NCI-H345 (cell line): ENCODE measurements at places on chromosomes 6 and 20.

- no peak for DNase-seq
These were observed 57.0 kb upstream of the CARMIL1 start for GRCh38 chr6:25222006-25222678.

- peak; percentile 50 for DNase-seq
These were observed 1.7 kb downstream of the C20orf204 start for GRCh38 chr20:64037498-64038213.

- DNase-seq, result no peak
These were observed 60.6 kb downstream of the BTBD9 start for GRCh38 chr6:38579010-38579628.

- peak; percentile 97 for DNase-seq
These were observed at the start of gene SNRPB2 for GRCh38 chr20:16729565-16730460. SNRPB2 (plus strand) TSS chr20:16730026; CDS start chr20:16731703, 1,677 bp downstream.

- DNase-seq, result no peak
These were observed 78.6 kb downstream of the AIG1 start for GRCh38 chr6:143139239-143139784.

GRCh38 chr6:168784426-168784825, 343.4 kb downstream of the SMOC2 start:
- DNase-seq, result no peak

- DNase-seq, result no peak
These were observed 50.9 kb downstream of the RIOK1 start for GRCh38 chr6:7440476-7440875.

- DNase-seq, result no peak
These were observed 4.6 kb upstream of the BICRAL start for GRCh38 chr6:42777126-42777822.

- DNase-seq, result peak; percentile 99
These were observed at the start of gene SOX4 for GRCh38 chr6:21593412-21593926. SOX4 (plus strand) TSS chr6:21593751; CDS start chr6:21594535, 784 bp downstream.

GRCh38 chr6:170165085-170165470, 125.8 kb downstream of the DLL1 start:
- no peak for DNase-seq

GRCh38 chr6:41055149-41055548, 2.1 kb downstream of the APOBEC2 start:
- DNase-seq, result peak; percentile 10

GRCh38 chr6:4180652-4181255, 45.4 kb upstream of the ECI2 start:
- no peak for DNase-seq

GRCh38 chr6:145080651-145081050, 654.7 kb downstream of the EPM2A start:
- DNase-seq, result no peak

GRCh38 chr20:11734431-11734830, 183.3 kb upstream of the BTBD3 start:
- DNase-seq, result peak; percentile 52

DNA sequence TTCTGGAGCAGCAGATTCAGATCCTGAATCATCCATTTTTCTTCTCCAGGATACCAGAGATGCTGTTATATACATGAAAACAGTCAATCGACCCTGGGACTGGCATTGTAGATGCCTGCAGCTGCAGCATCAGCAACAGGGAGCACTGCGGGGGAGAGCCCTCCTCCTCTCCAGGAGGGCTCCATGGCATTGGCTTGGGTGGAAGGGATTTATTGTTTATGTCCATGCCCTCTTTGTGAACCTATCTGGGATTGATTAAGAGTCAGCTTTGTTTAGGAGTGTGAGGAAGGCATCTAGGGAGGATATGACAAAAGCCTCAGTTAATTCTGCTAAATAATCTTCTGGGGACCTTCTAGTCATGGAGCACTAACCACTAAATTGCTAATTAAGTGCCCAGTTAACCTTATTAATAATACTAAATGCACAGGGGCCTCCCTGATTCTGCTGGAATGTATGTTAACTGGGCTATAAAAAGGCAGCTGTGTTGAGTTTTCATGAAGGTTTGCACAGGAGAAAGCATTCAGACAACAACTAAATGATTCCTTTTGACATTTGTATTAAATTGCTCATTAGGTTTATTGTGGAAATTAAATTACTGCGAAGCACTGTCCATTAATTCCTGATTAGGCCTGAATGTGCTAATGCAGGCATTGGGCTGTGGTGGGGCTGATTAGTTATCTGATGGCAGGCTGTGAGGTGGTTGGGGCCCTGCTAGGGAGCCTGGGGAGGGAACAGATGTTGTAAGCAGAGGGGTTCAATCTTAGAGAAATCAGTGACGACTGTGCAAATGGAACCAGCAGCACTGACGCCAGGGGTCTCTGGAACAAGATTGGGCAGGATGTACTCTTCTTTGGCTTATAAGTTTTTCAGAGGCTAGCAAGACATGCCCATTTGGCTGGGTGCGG, 57.6 kb downstream of the IMPG1 start:
- no peak for DNase-seq

GRCh38 chr6:11430036-11430435, 107.5 kb upstream of the TMEM170B start:
- no peak for DNase-seq

GRCh38 chr6:146874278-146875018, 275.7 kb downstream of the ADGB start:
- no peak for DNase-seq

GRCh38 chr20:31933698-31934097, 18.1 kb downstream of the PDRG1 start:
- DNase-seq, result no peak

GRCh38 chr6:27617046-27617687, 144.3 kb upstream of the ZNF184 start:
- no peak for DNase-seq

- DNase-seq, result no peak
These were observed 175.8 kb downstream of the ISM1 start for GRCh38 chr20:13396826-13397225.

DNA sequence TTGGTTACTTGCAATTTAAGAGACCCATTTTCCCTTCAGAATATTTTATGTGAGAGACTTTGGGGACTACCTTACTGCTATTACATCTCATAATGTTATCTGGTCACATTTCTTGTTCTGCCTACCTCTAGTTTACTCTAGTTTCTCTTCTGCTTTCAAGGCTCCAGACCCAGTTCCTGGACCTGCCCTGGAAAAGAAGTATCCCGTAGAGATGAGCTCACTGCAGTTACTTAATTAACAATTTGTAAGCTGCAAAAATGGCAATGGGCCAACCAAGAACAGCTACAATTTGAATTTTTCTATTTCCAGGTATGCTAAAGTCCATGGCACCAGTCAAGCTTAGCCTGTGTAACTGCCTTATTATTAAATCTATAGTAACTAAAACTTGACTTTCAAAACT, 25.0 kb downstream of the TAB2 start:
- DNase-seq, result no peak

DNA sequence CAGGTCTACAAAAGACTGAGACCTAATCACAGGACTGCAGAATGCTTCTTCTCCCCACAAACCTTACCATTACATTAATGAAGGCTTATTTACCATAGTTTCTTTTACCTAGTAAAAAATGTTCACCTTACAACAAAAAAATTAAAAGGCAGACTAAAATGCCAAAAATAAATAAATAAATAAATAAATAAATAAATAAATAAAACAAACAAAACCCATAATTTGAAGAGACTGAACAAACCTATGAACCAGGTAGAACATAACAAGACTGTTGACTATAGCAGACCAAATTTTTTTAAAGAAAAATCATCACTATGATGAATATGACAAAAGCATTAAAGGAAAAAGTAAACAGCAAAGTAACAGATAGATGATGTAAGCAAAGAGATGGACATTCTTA, 946.3 kb downstream of the EPHA7 start:
- DNase-seq, result no peak

DNA sequence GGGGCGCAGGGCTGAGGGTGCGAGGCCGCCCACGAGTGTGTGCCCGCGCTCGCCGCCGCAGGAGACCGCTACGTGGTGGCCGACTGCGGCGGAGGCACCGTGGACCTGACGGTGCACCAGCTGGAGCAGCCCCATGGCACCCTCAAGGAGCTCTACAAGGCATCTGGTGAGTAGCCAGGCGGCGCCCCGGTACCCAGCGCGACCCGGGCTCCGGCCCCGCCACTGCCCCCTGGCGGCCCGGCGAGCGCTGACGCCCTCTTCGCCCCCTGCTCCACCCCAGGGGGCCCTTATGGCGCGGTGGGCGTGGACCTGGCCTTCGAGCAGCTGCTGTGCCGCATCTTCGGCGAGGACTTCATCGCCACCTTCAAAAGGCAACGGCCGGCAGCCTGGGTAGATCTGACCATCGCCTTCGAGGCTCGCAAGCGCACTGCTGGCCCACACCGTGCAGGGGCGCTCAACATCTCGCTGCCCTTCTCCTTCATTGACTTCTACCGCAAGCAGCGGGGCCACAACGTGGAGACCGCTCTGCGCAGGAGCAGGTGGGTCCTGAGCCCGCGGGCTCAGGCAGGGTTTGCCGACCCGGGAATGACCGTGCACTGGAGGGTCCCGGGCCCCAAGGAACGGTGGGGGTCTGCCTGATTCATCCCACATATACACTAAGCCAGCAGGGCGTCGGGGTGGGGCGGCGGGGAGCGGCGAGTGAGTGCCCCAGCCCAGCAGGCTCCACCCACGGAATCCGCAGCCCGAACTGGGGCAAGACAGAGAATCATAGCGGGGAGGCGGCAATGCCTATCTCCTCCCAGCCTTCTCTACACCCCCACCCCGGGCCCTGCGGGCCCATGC, 17.4 kb downstream of the HSPA12B start:
- DNase-seq, result peak; percentile 77

DNA sequence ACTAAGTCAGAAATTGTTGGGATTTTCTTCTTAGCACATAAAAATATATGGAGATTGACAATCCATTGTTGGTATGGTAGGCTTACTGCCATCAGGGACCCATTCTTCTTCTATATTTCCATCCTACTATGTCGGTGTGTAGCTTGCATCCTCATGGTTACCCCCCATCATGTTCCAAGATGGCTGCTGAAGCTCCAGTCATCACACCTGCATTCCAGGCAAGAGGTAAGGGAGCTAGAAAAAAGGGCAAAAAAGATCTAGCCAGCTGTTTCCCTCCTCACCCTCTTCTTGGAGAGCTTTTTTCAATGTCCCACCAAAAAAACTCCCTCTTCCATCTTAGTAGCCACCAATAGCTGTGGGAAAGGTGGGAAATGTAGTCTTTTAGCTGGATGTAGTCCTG, 13.6 kb downstream of the SLC2A10 start:
- DNase-seq, result no peak

DNA sequence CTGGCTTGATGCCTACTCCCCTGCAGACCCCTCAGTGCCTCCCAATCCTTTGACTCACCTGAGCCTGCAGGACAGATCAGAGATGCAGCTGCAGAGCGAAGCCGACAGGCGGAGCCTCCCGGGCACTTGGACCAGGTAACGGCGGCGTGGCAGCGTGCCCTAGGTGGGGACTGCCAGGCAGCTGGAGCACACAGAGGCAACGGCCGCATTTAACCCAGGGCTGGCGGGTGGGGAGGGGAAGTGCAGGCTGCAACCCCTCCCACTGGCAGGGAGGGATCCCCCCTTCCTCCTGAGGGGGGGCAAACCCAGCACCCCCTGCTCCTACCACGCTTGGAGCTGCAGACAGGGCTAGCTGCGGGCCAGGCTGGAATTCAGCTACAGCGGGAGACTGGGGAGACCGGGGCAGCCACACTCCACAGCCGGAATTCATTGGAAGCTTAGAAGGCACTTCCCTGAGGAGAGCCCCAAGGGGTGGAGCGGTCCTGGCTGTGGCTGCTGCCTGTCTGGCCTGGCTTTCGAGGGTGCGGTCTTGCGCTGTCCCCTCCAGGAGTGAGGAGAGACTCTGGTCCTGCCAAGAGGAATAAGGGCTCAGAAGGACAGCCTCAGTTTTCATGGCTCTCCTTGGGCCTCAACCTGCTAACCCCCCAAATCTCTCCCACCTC, at the start of gene MATN4:
TSS of gene MATN4 (minus strand) at position 183 of the 662 bp plus-strand sequence. CDS start 2,717 bp downstream, outside the sequence.
- DNase-seq, result no peak

DNA sequence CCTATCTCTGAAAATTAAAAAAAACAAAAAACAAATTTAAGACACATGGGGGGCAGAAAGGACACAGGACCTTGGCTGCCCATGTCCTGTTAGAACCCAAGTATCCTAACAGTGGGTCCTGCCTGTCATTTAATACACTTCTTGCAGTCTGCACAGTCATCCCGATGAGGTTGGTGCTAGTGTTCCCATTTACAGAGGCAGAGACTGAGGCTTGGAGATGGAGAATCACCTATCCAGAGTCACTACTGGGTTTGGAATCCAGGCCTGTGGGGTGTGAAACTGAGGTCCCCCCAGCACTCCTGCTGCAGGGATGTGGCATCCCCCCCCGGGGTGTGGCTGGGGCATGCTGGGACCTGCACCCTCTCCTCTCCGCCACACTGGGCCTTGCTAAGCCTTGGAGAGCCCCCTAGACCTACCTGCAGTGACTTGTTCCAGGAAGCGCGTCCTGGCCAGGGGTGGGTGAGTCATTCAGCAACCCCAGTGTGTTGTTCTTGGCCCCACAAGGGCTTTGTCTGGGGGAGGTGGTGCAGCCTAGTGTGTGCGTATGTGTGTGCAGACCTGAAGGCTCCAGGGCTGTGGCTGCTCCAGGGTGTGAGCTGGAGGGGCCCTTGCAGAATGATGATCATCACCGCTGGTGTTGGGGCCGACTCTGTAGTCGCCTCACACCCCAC, 49.7 kb downstream of the BCAS4 start:
- DNase-seq, result no peak

DNA sequence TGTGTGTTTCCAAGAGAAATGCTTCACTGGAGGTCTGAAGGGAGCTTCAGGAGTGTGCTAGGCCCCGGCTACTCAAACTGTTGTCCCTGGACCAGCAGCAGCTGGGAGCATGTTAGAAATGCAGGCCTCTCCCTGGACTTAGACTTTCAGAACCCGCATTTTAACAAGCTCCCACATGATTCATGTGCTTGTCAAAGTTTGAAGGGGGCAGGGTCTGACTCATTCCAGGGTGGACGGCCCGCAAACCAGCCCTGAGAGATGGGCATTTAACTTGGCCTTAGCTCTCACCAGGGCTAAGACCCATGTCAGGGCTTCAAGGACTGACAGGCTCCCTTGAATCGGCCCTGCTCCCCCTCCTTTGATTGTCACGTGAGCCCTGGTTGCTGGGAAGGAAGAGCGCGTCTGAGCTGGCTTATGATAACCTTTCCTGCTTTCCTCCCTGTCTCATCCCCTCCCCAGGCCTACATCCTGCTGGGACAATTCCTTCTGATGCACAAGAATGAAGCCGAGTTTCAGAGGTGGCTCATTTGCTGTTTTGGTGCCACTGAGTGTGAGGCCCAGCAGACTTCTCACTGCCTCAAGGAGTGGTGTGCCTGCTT, 35.5 kb downstream of the BANF2 start:
- no peak for DNase-seq

GRCh38 chr20:48754292-48754691, 73.5 kb downstream of the PREX1 start:
- peak; percentile 69 for DNase-seq
